HCEC 1CT (cell line): ENCODE measurements at places on chromosomes 1 and 21.
A peak's percentile ranks its signal among the peaks of the same experiment; 100 is the strongest.

DNA sequence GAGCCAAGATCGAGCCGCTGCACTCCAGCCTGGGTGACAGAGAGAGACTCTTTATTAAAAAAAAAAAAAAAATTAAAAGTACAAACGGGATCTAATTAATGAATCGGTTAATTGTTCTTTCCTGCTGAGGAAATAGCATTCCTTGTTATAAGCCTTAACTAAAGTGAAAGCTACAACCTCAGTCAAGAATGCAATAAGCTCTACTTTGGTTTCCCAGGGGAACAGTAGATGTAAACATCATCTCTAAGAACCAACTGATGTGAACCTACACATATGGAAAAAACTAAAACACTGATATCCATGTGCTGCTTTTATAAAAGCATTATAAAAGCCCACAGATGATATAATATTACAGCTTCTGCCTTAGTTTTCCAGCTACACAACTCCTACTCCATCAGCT lies 41.9 kb downstream of the LPGAT1 start:
- no peak for DNase-seq

GRCh38 chr1:110615548-110616130 lies 9.5 kb upstream of the KCNA2 start:
- peak; percentile 55 for DNase-seq

GRCh38 chr21:42956824-42957630 lies 17.3 kb upstream of the PKNOX1 start:
- DNase-seq = no peak

DNA sequence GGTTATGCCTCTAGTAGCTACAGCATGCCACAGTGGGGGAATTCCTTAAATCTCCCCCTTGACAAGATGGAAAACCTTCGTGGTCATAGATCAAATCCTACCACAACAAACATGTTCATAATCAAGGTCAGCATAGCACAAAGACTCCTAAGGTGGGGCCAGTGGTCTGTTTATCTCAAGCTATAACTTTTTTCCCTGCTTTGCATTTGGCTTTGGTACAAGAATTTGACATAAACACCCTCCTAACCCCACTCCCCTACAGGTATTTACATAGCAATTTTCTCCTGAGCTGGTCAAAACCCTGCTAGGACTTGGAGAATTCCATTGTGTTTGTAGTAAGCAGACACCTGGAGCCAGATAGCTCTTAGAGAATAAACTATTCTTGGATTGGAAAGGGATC lies 58.5 kb downstream of the HIVEP3 start:
- DNase-seq = no peak

- no peak for DNase-seq
Observed at GRCh38 chr1:1528301-1529267, 11.8 kb downstream of the TMEM240 start.

- peak; percentile 69 for DNase-seq
Observed at GRCh38 chr21:28294051-28294450, 698.6 kb downstream of the LTN1 start.

DNA sequence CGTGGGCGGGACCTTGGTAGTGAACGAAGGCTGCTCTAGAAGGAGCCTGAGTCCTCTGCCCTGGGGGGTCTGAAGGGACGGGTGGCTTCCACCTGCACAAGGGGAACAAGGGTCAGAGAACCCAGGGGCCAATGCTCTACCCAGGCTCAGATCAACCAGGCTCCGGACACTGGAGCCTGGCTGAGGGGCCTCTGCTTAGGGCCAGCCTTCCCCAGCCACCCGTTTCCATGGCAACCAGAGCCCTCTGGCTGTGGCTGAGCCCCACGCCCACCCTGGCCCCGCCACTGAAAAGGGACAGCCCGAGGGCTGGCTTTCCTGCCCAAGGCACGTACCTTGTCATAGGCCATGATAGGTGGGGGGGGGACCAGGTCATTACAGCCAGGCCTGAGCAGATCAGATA lies 724.6 kb downstream of the PTPRU start:
- no peak for DNase-seq

DNA sequence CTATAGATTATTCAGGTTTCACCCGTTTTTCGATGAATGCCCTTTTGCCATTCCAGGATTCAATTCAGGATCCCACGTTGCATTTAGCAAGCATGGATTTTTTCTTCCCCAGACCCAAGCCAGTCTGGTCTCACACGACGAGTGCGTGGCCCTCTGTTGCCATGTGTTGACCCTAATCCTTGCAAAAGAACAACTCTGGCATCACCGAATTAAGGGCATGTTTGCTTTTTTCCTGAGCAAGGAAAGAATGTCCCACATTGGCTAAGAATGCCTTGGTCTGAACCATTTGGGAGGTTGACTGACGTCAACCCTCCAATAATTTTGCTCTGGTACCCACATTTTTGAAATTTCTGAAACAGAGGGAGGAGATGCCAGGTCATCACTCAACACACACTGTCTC lies 153.0 kb upstream of the WNT4 start:
- no peak for DNase-seq
